ENCODE measurements at places on chromosomes 11 and 22.

DNA sequence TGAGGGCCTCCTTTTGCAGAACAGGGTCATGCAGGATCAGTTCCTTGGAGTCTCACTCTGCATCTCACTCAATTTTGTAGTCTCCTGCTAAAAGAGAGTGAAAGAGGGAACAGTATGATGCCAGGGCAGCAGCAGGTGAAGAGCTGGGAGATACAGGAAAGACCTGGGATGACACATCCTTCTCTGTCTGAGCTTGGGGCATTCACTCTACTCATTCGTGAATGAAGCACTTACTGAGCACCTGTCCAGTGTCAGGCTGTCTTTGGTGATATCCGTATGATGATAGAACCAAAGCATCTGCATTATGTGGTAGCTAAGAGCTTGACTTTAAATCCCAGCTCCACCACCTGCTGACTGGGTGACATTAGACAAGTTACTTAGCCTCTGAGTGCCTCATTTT is 14.4 kb downstream of the SREBF2 start:
- no peak for DNase-seq

GRCh38 chr11:46594374-46594700 is 514 bp upstream of the AMBRA1 start:
- no peak for DNase-seq

DNA sequence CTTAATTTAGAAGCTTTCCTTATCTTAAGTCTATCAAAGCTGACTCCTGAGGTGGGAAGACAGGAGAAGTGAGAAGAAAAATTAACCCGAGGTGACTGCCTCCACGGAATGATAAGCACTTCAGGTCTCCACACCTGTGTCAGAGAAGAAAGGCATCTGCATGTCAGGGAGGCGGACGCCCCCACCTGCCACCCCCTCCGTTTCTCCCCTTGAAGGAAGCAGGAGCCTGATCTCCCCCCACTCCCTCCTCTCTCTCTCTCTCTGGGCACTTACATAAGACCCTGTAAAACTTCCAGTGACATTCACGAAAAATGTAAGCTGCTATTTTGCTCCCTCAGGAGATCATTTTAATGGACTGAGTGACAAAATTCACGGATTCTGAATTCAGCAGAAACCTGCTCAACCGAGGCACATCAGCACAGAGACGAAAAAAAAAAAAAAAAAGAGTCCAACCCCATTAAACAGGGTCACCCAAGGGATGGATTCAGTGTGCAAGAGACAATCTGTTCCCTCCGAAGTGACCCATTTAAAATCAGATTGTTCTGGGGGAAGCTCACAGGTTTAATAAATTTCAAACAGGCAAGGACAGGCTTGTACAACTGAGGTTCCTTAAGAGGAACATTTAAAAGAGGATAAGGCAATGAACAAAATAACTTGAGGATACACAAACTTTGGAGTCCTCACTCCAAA is 1.5 kb downstream of the LARGE1 start:
- DNase-seq, result no peak

- no peak for DNase-seq
Measured at GRCh38 chr11:33734441-33735270, 1.6 kb downstream of the CD59 start.

DNA sequence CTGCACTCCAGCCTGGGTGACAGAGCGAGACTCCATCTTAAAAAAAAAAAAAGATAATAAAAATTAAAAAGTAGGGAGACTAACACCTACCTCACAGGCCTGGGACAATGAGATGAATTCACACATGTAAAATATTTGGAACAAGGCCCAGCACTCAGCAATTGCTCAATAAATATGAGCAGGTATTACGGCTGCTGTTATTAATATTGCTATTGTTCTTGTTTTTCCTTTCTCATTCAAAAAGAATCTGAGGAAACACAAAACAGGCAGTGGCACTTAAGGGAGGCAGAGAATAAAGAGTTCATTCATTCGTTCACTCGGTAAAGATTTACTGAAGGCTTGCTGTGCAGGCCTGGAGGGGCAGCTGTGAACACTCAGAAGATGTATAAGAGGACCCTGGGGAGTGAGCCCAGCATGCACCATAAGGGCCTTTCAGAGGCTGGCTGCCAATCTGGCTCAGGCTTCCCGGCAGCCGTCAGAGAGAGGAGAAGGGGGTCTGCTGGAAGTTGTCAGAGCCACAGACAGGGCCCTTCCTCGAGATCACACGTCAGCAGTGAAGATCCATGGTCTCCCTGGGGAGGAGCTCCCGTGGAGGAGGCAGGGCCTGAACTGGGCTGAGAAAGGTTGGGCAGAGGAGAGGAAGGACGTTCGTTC is 51.6 kb upstream of the TCF20 start:
- no peak for DNase-seq

DNA sequence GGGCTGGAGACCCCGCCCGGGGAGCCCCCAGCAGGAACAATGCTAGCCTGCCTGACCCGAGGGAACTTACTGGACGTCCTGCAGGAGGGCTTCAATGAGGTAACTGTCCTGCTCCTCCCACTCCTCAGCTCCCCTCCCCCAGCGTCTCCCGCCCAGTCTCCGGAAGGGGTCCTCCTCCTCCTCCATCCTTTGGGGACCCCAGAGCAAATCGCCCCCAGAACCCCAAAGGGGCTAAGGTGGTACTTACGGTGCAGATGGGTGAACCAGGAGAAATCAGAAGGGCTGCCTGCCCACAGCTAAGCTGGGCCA is 272 bp downstream of the DIXDC1 start:
- DNase-seq, result no peak

DNA sequence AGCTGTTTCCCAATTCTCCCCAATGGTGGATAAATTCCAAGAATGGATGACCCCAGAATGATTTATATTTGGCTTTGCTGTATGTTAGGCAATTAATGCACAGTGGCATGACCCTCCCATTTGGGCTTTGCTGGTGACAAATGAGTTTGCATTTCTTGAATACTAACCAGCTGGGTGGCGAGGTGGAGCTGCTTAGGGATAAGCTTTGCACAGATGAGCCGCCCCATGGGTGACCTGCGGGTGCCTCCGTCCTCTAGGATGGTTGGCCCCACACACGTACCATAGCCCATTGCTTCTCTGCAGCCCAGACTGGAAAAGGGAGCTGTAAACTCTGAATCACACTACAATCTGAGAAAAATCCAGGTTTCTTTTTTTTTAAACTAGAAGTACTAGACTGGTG is 94.6 kb downstream of the NTM start:
- DNase-seq, result no peak

DNA sequence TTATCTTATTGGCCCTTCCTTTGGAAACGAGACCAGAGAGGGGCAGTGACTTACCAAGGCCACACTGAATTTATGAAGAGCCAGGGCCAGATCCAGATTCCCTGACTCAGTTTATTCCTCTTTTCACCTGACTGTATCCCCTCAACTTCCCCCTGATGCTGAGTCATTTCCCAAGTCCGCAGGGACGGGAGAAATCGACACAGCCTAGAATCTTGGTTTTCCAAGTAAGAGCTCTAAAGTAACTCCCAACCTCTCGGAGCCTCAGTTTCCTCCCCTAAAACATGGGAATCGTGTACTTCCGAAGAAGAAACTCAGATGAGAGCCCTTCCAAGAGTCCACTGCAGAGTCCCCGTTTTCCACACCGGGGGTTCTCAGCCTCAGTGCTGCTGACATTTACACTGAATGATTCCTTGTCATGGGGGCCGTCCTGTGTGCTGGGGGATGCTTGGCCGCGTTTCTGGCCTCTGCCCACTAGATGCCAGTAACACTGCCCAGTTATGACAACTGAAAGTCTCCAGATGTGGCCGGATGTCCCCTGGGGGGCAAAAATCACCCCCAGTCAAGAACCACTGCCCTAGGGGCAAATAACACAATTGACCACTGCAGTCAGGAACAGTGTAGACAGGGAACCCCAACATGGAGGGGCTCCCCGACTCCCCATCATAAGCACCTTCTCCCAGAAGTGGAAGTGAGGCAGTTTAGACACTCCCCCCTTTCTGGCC is 11.2 kb downstream of the MPST start:
- DNase-seq, result no peak

GRCh38 chr11:76209973-76210930 is 4.0 kb upstream of the WNT11 start:
- peak; percentile 74 for DNase-seq

GRCh38 chr11:19020831-19021230 is 39.7 kb downstream of the MRGPRX2 start:
- no peak for DNase-seq

GRCh38 chr11:13227676-13228255 is 49.8 kb upstream of the BMAL1 start:
- DNase-seq, result no peak

DNA sequence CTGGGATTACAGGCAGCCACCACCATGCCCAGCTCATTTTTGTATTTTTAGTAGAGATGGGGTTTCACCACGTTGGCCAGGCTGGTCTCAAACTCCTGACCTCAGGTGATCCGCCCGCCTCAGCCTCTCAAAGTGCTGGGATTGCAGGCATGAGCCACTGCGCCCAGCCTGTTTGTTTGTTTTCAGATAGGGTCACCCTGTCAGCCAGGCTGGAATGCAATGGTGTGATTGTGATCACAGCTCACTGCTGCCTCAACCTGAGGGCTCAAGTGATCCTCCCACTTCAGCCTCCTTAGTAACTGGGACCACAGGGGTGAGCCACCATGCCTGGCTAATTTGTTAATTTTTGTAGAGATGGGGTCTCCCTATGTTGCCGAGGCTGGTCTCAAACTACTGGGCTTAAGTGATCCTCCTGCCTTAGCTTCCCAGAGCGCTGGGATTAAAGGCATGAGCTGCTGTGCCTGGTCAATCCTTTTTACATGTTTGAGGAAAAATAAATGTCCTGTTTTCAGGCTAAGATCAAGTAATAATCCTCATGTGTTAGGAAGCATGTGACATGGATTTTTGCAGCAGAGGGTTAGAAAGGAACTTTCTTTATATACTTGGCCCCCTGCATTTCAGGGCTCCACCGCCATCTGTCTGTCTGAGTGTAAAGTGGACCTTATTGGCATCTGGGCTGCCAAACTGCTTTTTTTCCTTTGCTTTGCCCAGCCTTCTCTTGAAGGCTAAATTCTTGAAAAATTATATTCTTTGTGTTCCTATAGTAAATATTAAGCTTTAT is 4.8 kb upstream of the SLC3A2 start:
- DNase-seq, result no peak

- peak; percentile 36 for DNase-seq
Measured at GRCh38 chr11:396948-397548, 3.0 kb downstream of the PKP3 start.

GRCh38 chr11:65280646-65281045 is 18.9 kb downstream of the POLA2 start:
- peak; percentile 27 for DNase-seq

- no peak for DNase-seq
Measured at GRCh38 chr11:1049431-1049891, 12.9 kb upstream of the MUC6 start.

- DNase-seq, result no peak
Measured at GRCh38 chr11:34658071-34659015, 37.5 kb downstream of the EHF start.

DNA sequence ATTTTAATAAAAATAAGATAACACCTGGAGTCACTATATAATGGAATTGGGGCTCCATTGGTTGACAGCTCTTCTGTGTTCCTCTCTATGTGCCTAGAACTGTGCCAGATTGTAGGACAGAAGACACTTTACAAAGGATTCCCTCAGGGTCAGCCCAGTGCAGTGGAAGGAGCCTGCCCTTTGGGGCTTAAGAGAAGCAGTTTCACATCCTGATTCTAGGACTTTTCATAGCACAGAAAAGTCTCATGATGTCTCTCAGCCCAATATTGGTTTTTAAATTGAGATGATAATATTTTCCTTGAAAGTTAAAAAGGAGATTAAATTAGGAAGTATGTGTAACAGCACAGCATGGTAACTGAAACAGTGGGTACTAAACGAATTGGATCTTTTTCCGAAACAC is 7.1 kb downstream of the PLAAT4 start:
- DNase-seq, result no peak

Measured in IMR-90 (cell line).